Skeletal muscle cell (primary cell): ENCODE measurements at places on chromosomes 11 and 22.

- no peak for DNase-seq
Observed at GRCh38 chr11:102610200-102610599, 14.9 kb downstream of the MMP20 start.

GRCh38 chr11:22343371-22344032 is 5.3 kb downstream of the SLC17A6 start:
- no peak for DNase-seq

- no peak for DNase-seq
Observed at GRCh38 chr11:69308491-69308911, 14.5 kb downstream of the MYEOV start.

- DNase-seq, result no peak
Observed at GRCh38 chr22:49305214-49305965, 522.3 kb downstream of the BRD1 start.

- no peak for DNase-seq
Observed at GRCh38 chr22:49139492-49140151, 688.1 kb downstream of the BRD1 start.

DNA sequence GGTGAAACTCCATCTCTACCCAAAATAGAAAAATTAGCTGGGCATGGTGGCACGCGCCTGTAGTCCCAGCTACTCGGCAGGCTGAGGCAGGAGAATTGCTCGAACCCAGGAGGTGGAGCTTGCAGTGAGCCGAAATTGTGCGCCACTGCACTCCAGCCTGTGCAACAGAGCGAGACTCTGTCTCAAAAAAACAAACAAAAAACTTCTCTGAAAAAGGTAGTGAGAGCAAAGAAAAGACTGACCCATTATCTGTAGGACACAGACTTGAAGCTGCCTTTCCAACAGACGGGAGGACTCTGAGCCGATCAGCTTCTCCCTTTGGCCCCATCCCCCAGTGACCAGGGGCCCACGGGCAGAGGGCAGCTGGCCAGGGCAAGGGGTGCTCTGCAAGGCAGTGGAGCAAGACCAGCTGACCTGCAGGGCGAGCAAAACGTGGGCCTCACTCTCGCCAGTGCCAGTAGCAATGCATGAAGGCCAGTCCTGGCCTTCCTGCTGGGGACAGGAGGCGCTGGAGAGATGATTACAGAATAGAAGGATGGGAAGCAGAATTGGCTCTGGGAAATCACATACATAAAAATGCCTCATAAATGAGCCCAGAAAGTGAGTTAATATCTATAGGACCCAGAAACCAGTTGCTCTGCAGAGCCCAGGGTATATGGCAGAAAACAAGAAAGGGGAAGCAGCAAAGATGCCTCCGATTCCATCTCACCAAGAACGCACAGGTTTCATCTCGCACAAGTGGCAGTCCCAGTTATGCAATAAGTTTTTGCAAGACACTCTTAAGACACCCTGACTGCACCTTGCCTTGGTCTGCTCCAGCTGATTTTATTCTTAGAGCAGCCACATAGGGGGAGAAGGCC is 2.8 kb downstream of the EHD1 start:
- no peak for DNase-seq

DNA sequence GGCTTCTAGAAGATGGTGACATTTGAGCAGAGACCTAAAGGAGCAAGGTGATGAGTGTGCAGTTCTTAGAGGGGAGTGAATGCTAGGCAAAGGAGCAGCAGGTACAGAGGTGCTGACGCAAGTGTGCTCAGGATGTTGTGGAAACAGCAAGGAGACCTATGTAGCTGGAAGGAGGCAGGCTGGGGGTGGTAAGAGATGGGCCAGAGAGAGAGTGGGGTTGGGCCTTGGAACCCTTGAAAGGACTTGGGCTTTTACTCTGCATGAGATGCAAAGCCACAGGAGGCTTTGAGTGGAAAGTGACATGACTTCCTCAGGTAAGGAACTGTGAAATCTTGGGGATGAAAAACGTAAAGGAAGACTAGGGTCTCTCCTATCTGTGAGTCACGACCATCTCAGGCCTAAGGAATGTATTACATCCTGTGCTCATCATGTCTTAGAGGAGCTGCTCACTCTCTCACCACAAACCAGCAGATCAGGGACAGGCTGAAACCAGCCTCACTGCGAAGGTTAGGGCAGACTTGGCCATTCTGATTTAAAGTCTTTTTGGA is 65.4 kb downstream of the MICAL2 start:
- peak; percentile 87 for DNase-seq

- no peak for DNase-seq
Observed at GRCh38 chr11:133081020-133081419, 451.3 kb downstream of the OPCML start.

DNA sequence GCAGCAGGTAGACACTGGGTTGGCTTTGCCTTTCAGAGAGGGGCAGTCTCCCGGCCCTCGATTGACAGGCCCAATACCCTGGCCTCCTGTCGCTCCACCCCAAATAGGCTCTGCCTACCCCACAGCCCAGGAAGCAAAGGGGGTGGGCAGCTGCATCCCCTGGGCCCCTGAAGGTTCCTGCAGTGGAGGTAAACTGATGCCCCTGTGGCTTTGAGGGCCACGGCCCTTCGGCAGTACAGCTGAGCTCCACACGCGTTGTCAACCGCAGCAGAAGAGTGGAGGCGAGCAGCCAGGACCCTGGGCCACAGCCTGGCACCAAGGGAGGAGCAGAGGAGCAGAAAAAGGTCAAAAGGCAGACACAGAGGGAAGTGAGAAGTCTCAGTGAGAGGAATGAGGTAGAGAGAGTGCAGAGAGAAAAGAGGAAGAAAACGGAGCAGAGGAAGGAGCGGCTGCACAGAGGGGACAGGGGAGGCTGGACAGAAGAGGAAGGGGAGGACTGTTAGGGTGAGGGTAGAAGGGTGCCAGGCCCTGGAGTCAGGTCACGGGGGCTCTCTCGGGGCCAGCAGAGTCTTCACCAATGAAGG is 64.0 kb downstream of the SLC22A12 start:
- DNase-seq, result no peak

DNA sequence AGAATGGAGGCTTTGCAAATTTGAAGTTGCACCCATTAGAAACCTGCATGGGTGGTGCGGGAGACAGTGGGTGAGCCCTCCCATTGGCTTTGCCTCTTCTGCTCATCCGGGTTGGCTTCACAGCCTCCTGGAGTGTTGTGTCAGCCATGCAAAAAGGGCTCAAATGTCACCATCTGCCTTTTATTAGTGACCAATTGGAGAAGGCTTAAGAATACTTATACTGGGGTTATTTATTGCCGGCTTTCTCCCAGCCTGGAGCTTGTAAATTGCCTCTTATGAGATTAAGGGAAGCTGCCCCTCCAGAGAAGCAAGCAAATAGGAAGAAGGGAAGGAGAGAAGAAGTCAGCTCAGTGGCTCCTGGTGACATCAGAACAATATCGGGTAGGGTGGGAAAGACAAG is 182.6 kb downstream of the ST3GAL4 start:
- DNase-seq, result no peak

DNA sequence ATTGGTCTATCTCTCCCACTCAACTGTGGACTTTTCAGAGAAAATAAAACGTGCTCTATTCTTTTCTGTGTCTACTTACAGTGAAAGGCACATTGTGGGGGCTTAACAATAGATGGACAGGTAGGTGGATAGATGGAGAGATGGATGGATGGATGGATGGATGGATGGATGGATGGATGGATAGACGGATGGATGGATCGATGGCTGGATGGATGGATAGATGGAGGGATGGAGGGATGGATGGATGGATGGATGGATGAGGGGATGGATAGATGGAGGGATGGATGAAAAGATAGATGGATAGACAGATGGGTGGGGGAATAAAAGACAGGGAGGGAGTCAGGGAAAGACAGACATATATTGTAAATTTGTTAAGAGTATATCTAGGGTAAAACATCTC is 14.2 kb upstream of the SLC1A2 start:
- DNase-seq, result no peak

- no peak for DNase-seq
Observed at GRCh38 chr22:42443240-42444076, 11.3 kb upstream of the NFAM1 start.

GRCh38 chr22:46335201-46336118 is at the start of gene TRMU:
TSS of gene TRMU (plus strand) at chr22:46335714. CDS start at chr22:46335765, 51 bp downstream.
- DNase-seq, result peak; percentile 56

GRCh38 chr22:19811811-19812771 is 42.6 kb downstream of the GNB1L start:
- no peak for DNase-seq

DNA sequence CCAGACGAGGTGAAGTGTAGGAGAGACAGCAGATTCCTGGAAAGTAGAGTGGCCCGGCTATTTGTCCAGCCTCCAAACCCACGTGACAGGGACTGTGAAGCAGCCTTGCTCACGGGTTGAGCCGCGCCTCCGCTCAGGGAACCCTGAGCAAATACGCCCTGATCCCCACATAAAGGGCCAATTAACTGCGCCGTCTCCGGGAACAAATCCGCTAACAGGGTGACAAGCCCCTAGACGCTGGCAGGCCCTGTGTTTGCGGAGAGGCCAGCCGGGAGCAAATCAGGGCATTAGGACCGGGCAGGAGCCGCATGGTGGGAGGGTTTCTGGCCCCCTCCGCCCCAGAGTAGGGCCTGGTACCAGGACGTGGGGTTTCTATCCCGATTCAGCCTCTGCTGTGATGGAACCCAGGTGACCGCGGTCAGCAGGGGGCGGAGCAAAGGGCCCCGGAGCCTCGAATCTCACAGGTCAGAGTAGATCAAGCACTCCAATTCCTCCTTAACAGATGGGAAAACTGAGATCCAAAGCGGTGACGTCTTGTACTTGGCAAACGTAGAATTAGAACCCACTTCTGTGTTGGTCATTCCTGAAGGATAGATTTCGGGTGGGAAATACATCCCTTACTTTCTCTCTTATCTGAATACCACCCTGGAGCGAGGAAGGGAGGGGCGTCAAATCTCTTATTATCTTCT is 2.0 kb upstream of the ROBO3 start:
- DNase-seq, result no peak

DNA sequence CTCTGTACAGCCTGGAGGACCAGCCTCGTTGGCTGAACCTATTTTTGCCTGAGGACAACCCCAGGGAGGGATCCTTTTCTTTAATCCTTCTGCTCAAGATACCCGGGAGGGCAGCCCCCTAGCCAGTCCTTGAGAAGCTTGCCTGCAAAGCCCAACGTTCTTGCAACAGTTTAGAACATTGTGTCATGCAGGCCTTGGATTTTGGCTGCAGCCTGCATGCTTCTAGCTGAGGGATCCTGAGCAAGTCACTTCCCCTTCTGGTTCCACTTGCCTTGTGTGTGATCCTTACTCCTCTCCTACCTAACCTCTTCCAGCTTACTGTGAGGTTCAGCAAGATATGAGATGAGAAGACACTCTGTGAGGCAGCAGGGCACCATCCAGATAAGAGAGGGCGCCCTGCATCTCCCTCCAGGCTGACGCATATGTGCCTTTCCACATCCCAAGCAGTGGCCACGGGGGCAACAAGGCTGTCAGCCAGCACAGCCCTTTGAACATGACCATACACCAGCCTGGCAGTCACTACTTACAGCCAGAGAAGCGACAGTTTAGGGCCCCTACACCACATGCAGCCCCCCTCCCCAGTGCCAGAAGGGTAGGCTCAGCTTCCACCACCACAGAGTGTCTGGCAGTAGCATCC is 76.1 kb downstream of the C11orf58 start:
- no peak for DNase-seq

GRCh38 chr11:68753300-68753699 is 2.0 kb upstream of the TESMIN start:
- DNase-seq, result no peak

DNA sequence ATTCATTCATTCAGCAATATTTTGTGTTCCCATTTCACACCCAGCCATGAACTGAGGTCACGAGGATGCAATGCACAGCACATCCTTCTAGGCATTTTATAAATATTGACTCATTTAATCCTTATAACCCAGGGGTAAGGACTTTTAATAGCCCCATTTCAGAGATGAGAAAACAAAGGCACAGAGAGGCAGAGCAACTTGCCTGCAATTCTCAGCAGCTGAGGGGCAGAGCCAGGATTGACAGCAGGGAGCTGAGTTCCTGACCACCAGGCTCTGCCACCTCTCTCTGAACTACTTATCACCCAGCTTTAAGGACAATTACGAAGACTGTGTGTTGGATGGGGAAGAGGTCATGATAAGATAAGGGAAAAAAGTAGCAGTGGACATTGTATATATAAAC is 12.8 kb upstream of the FGF3 start:
- no peak for DNase-seq

GRCh38 chr11:119615003-119615881 is 113.8 kb downstream of the NECTIN1 start:
- DNase-seq, result no peak

DNA sequence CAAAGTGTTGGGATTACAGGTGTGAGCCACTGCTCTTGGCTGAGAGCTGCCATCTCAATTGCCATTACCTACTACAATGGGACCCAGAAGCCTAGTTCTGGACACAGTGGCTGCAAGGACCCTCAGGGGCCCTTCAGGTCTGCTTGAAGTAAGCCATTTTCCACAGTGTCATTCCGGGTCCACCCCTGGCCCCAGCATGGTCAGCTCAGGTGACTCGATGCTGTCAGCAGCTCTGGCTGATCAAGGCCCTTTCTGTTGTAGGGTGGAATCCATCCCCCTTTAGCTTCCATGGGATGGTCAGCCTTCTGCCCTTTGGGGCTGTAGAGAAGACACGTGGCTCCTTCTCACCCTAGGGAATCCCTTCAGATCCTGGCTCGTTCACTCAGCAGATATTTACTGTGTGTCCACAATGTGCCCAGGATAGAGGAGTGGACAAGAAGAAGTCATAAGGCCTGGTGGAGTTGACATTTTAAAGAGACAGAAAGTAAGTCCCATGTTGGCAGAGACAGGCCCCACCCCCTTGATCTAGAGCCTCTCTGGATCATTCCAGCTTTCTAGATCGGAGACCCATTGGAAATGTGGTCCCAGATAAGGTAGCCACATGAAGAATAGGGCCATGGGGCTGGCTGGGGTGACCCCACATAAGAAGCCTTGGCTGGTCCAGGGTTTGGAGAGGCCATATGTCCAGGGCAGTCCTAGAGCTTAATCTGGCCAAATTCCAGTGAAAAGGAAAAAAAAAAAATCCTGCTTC is 15.1 kb upstream of the KAT5 start:
- DNase-seq, result no peak

DNA sequence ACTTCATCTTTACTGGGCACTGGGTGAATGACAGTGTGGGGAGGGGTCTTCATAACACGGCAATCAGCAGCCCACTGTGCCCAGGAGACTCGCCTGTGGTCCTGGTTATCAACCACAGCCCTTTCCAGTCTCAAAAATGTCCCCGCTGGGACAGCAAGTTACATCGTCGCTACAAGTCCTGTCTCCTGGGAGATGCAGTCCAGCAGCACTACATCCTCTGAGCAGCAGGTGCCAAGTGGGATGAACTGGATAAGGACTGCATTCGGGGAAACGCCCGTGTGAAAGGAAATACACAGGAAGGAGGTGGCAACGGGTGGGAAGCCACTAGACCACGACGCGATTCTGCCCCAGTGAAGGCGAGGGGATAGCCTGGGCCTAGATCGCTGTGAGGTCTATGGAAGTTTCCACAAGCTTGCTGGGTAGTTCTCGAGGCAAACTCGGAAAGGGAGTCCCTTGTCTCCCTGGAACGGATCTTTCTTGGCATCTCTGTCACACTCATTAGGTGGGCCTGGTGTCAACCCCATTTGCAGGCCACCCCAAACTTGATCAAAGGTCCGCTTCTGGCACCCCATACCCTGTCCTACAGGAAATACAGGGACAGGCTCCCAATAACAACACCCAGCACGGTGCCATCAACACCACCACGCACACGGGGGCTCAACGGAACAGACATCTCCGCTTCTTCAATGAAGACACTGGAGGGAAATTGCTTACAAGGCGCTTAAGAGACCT is 4.4 kb downstream of the ASCL2 start:
- no peak for DNase-seq

GRCh38 chr11:14529321-14529720 is 9.1 kb upstream of the PSMA1 start:
- DNase-seq, result no peak
